ENCODE measurements at places on chromosomes 2 and 18.
A peak's percentile ranks its signal among the peaks of the same experiment; 100 is the strongest.

DNA sequence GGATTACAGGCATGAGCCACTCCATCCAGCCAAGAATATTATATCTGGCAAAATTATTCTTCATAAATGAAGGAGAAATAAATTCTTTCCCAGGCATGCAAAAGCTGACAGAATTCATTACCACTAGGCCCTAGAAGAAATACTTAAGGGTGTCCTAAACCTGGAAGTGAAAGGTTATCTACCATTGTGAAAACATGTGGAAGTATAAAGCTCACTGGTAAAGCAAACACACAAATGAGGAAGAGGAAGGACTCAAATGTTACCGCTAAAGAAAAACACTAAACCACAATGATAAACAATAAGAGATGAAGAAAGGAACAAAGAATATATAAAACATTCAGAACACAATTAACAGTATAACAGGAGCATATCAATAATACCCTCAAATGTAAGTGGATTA lies 171.8 kb downstream of the CAMKMT start:
- no peak for DNase-seq

DNA sequence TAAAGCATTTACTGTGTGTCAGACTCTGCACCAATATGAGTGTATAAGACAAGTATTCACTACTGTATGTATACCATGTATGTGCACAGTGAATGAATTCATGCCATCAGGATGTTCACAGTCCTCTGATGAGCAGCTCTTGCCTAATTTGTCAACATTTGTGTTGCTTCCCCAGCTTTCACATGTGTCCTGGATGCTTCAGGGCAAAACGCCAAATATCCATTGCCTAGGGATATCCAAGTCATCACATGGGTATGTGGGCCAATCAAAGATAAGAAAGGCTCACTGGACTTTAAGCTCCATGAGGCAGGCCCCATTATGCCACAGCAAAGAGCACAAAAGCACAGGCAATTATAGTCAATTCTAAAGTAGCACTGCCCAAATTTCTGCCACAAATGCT lies 134.2 kb upstream of the CHAC2 start:
- DNase-seq, result no peak

- peak; percentile 2 for DNase-seq
These were observed 35.0 kb upstream of the LRP1B start for GRCh38 chr2:142165790-142166189.

- DNase-seq, result no peak
These were observed 28.1 kb downstream of the MMADHC start for GRCh38 chr2:149559341-149560068.

- no peak for DNase-seq
These were observed 9.0 kb downstream of the LRRTM4 start for GRCh38 chr2:77513191-77513590.

DNA sequence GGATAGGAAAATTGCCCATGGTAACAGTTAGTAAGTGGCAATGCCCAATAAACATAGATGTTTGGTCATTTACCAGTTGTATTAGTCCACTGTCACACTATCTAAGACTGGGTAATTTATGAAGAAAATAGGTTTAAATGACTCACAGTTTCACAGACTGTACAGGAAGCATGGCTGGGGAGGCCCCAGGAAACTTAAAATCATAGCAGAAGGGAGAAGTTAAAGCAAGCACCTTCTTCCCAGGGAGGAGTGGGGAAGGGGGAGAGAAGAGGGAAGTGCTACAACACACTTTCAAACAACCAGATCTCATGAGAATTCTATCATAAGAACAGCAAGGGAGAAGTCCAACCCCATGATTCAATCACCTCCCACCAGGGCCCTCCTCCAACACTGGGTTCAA lies 23.4 kb downstream of the NR4A2 start:
- DNase-seq, result no peak

GRCh38 chr2:72276356-72276755 lies 128.7 kb upstream of the CYP26B1 start:
- DNase-seq, result no peak

- DNase-seq, result peak; percentile 91
These were observed 38.8 kb downstream of the PPP4R1 start for GRCh38 chr18:9575558-9575957.

DNA sequence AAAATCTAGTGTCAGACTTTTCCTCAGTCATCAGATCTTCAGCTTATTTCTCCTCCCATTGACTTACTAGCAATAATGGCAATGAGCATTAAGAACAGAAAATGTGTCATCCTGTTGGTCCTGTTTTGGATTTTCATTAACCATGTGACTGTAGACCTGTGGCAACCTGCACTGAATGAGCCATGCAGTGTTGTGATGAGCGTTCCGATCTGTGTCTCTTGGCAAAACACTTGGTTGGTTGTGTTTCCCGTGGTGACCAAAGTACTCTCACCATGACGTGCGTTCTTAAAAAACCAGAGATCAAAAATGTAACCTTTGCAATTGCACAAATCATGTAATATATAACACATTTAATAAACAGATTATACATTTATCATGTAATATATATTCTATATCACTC lies 138.6 kb downstream of the MAP3K20 start:
- DNase-seq, result no peak

DNA sequence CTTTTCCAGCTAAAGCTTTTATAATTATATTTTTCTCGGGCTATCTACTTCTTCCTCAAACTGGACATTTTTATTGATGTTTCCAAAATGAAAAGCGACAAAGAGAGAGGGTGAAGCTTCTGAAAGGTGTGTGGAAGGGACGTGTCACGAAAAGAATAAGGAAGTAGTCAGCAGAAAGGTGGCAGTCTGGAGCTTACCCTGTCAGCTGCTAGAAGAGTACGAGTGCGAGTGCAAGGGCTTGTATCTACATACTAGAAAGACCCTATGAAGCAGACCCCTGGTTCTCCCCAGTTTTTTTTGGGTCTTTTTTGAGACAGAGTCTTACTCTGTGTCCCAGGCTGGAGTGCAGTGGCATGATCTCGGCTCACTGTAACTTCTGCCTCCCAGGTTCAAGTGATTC lies 14.6 kb downstream of the FHL2 start:
- DNase-seq, result no peak

GRCh38 chr18:58118536-58118935 lies 74.5 kb downstream of the NEDD4L start:
- DNase-seq, result peak; percentile 52

- no peak for DNase-seq
These were observed 225.2 kb upstream of the TANK start for GRCh38 chr2:160934991-160935390.
